NCI-H510A treated with DMSO at 0.1 percent for 48 hours (cell line): ENCODE measurements at places on chromosomes 6 and 20.

- DNase-seq: no peak
Measured at GRCh38 chr6:33705955-33706725, 5.4 kb downstream of the UQCC2 start.

DNA sequence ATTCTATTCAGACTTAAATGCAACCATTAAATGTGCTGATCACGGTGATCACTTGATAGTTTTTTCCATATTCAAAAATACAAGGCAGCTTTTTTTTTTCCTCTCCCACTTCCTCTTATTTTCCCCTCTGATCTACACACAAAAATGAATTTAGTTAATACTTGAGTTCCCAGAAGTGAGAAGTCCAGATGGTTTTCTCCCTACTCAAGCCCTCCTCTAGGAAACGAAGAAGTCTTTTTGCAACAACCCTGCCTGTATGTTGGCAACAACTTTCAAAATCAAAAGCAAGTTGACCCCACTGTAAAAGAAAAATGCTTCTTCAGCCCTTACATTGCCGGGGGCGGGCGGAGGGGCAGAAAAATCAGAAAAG is 24.3 kb downstream of the ARHGAP18 start:
- DNase-seq: no peak

DNA sequence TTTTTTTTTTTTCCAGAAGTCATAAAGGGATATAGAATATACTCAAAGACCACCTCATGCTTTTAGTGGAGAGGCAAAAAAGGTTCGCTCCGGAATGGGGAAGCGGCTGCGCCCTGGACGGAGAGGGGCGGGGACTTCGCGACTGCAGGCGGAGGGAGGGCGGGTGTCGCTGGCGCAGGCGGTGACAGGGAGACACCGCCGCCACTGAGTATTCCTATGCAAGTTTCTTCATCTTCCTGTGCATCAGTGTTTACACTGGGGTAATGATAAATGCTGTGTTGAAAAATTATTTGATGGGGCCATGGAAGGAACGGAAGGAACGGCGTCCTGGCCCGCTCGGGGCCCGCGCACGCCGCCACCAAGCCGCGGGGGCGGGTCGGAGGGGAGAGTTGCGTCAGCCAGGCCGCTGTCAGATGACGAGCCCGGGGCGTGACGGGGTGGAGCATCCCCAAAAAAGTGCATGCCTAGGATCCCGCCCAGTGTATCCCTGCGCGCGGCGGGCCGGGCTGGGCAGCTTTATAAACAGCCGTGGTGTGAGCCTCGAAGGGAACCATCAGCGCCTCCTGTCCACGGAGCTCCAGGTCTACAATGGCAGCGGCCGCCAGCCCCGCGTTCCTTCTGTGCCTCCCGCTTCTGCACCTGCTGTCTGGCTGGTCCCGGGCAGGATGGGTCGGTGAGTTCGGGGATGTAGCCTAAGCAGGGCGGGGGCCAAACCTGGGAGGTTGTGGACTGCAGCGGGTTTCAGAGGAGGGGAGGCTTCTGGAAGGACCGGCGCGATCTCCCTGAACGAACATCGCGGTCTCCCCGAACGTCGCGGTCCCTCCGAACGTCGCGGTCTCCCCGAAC is at the start of gene ULBP1:
Gene ULBP1, plus strand, starts transcription at position 482 of the 846 bp plus-strand sequence. Its CDS starts 107 bp downstream, at position 589.
- DNase-seq: peak; percentile 77

DNA sequence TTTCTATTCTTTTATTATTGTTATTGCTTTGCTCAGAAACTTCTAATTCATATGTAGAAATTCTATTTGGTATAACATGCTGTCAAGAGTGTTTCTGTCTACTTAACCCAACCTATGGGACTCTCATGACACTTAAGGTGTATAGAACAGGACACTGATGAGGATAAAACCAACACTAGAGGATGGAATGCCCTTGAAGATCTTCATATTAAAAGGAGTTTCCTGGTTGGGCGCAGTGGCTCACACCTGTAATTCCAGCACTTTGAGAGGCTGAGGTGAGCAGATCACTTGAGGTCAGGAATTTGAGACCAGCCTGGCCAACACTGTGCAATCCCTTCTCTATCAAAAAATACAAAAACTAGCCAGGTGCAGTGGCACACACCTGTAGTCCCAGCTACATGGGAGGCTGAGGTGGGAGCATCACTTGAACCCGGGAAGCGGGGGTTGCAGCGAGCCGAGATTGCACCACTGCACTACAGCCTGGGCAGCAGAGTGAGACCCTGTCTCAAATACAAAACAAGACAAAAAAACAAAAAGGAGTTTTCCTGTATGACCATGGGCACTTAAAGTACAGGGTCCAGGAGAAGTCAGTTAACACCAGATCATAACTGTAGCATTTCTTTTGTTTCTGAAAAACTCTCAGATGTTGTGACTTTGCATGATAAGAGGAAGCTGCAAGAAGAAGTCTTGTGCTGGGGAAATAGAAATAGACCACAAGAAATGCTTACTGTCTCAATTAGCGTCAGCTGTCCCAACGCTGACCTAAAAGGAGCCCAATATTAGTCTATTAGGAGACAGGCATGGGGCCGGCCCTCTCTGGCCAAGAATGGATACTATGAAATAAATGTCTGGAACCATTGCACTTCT is 38.9 kb upstream of the CD2AP start:
- DNase-seq: no peak

DNA sequence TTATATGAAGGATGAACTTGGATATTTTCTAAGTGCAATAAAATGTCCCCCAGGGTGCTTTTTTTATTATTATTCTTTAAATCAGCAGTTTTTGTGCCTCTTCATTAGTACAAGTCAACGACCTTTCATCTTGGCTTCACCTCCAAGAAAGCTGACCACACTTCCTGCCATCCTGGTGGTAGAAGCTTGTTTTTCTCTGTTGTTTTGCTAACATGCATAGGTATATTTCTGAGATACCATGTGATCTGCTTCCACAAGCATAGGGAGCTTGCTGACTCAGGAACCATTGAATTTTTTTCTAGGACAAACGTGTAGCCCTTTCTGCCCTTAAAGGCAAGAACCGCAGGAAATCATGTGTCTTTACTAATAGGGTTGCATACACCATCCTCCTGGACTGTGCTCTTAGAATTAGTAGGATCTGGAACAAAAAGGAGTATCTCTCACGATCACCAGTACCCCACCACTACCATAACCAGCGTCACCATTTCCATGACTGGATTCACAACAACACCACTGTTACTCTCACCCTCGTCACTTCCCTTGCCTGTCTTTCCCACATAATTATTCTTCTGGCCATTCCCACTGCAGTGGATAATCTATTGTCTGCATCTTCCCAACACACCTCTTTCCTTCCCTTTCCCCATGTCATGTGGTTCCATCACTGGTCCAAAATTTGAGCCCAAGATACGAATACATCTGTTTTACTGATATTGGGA is 207.1 kb downstream of the MAFB start:
- no peak for DNase-seq

GRCh38 chr20:13142143-13142542 is 78.9 kb upstream of the ISM1 start:
- no peak for DNase-seq

- DNase-seq: no peak
Measured at GRCh38 chr6:49632727-49633126, 3.9 kb downstream of the RHAG start.

DNA sequence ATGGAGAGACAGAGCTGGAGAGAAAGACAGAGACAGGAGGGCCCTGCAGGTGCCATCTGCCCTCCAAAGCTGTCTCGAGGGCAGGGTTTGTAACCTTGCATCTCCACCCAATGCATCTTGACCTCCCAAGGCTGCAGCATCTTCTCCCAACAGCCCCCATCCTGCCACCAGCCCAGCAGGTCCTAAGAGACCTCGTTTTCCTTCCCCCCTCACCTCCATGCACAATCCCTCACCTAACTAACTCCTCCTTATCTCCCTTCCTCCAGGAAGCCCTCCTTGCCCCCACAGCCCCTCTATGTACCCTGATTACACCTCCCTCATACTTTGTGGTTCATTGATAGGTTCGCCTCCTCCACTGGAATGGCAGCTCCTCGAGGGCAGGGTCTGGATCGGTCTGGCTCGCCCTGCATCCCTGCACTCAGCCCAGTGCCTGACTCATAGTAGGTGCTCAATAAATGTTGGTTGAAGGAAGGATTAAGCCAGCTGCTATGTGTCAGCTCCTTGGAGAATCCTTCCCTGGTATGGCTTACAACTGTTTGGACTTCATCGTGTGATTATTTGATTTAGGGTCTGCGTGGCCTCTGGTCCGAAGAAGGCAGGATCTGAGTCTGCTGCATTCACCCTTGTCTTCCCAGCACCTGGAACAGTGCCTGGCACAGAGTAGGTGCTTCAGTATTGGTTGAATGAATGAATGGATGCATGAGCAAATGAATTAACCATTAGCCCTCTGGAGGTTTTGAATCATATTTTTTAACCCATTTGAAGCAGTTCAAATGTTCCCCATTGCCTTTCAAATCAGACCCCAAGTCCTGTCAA is 105.6 kb upstream of the PTPN1 start:
- DNase-seq: no peak

DNA sequence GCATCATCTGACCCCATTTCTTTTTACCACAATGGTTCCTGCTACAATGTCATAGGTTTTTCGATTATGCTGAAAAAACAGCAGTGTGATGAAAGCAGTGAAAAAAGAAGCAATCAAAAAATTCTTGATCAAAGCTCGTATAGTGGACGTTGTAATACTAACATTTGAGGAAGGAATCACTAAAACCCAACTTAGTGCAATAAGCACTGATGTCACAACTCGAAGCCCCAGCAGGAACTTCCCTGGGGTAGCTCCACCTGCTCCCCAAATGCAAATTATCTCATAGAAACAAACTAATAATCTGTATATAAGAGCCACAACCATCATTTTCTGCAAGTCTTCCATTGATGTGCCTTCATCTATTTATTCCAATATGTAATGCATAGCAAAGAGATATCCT is 285.6 kb upstream of the SGK1 start:
- no peak for DNase-seq

- no peak for DNase-seq
Measured at GRCh38 chr6:3608159-3608558, 143.4 kb downstream of the PXDC1 start.

GRCh38 chr6:125781314-125781868 is 9.4 kb upstream of the NCOA7 start:
- peak; percentile 24 for DNase-seq

GRCh38 chr20:46349035-46349741 is 40.9 kb upstream of the CDH22 start:
- DNase-seq: peak; percentile 37

- DNase-seq: no peak
Measured at GRCh38 chr6:12335717-12336116, 45.6 kb downstream of the EDN1 start.

DNA sequence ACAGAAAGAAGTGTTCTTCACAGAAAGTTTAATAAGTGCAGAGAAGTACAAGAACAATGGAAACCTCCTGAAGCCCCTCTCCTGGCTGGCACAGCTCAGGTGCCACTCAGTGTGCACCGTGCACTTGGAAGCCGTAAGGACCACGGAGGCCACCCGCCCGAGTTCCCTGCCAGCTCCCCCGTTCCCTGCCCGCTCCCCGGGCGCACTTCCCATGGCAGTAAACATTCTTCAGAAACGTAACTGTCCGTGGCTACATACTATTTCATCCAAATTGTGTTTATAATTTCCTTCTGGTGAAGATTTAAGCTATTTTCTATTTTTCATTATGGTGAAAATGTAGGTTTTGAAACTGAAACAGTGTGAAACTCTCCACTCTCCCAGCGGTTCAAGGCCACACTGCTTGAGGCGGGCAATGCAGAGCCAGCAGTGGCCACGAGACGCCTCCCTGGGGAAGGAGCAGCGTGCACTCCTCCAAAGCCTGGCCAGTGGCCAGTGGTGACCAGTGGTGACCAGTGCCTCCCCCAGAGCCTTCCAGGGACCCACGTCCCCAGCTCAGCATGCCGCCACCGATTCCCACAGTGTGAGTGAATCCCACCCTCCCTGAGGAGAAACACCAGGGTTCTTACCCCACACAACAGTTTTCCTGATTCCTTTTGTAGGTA is 46.4 kb downstream of the TAF4 start:
- no peak for DNase-seq

DNA sequence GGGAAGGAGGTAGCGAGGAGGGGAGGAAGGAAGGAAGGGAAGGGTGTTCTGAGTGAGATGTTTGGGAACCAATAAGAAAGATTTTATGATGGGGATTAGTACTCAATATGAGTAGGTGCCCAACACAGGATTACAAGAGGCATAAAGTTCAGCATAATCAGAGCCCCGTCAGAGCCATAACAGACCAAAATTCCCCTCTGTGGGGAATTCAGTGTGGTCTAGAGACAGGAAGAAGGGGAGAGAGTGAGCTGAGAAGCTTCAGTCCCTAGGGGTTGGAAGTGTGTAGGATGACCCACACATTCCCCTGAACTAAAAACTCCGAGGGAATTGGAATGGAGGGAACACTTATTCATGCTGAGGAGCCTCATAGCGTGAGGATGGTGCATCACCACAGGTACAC is 160.3 kb upstream of the SASH1 start:
- DNase-seq: no peak

DNA sequence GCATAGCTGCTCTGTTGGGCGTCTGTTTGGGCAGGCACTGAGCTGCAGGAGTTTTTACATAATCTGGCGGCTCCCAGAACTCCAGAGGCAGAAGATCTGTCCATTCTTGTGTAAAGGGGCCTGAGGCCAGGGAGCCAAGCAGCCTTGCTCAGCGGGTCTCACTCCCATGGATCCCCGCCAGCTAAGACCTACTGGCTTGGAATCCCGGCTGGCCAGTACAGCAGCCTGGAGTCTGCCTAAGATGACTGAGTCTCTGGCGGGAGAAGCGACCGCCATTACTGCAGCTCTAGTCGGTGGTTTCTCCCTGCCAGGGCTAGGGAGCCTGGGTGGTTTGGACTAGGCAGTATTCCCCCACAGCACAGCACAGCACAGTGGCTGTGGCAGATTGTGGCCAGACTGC is 268.4 kb upstream of the SYNCRIP start:
- no peak for DNase-seq

DNA sequence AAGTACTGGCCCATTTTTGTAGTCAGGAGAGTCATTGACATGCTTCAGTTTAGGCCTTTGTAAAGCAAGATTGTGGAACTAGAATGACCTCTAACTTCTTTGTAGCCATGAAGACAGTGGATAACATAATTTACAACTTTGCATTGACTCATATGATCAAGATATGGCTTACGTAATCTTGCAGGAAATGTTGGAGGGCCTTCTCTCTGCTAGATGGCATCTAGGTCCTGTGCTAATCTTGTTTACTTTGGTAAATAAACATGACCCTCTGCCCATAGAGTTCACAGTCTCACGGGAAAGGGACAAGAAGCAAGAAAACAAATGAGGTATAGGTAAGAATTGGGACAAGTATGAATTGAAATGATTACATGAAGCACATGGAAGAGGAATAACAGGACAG is 355.2 kb upstream of the ARID1B start:
- DNase-seq: no peak
